ENCODE measurements at places on chromosomes 6 and 20.

DNA sequence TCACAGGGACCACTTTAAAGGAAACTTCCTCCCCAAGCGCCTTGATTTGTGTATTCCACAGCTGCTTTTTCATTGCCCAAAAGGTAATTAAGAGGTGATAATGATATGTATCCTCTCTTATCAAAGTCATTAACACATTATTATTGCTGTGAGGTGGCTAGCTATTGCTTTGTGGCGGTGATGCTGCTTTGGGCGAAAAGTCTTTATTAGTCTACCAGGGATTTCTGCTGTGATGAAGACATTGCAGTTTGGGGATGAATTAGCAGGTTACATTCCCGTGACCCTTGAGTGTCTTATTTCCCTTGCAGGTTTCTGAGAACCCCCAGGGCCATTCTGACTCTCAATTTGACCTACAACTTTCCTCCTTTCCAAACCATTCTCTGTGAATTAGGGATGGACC lies 143.4 kb upstream of the SOX4 start:
- no peak for DNase-seq

DNA sequence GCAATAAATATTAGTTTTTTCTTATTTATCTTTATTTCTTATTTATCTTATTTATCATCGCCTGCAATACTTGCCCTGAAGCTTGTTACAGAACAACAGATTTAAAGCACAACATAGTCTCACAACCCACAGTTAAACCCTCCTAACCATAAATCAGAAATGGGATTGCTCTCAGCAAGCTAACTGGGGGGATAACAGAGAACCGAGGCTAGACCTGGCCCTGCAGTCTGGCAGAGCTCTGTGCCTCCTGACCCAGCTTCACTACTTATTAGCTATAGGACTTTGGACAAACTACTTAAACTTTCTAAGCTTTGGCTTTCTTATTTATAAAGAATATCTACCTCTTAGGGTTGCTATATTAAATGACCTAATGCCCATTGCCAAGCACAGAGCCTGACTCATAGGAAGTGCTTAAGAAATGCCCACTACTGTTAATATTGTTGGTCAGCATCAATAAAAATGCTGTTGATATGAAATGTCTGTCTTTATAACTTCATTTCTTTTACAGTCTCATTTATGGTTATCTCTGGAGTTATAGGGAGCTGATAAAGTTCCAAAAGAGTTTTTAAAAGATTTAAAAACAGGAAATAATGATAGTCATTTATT lies 87.9 kb upstream of the BEND6 start:
- no peak for DNase-seq

GRCh38 chr6:118783931-118784550 lies 109.9 kb upstream of the ASF1A start:
- no peak for DNase-seq

- no peak for DNase-seq
Observed at GRCh38 chr6:89950879-89951391, 56.7 kb downstream of the GJA10 start.

DNA sequence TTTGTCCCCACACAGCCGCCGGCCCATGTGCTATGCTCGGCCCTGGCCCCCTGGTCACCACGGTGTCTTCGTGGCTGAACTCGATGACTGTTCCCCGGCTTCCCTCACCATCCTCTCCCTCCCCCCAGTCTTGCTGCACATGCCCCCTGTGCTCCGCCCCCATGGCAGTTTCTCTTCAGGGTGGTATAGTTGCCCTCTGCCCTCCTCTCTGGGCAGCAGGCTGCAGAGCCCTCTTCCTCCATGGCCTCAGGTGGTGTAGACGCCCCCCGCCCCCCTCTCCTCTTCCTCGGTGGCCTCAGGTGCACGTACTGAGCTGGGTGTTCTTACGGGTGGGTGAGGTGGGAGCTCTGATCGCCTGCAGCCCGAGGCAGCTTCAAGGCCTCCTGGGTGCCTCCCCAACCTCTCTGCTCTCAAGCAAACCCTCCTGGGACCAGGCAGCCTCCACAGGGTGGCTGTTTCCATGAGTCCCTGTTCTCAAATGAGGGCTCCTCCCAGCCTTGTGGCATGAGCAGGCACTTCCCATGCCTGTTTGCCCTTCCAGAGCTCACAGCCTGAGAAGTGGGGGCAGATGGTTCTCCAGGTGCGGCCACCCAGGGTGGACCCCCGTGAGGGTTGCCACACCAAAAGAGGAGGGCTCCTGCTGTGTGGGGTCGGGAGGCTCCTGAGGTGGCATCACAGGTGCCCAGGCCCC lies 24.8 kb downstream of the COL20A1 start:
- no peak for DNase-seq

GRCh38 chr20:45911486-45912343 lies at the start of gene PLTP:
PLTP (minus strand) TSS chr20:45912155; CDS start chr20:45911452, 703 bp downstream.
- no peak for DNase-seq

DNA sequence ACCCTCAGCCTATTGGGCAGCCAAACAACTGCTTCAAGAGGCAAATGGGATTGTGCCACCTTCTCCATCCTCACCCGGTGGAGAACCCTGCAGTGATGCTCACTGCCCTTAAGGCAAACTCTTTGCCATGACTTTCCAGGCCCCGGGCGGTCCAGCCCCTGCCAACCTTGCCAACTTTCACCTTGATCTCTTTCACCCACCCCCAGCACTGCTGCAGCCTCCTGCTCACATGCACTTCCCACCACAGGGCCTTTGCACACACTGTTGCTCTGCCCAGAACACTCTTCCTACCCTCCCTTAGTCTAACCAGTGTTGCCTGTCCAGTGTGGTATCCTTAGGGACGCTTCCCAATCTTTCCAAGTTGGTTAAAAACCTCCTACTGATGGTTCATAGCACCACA lies 221.1 kb downstream of the EYA2 start:
- DNase-seq = no peak

GRCh38 chr20:36886859-36887751 lies 11.2 kb downstream of the TLDC2 start:
- peak; percentile 95 for DNase-seq

DNA sequence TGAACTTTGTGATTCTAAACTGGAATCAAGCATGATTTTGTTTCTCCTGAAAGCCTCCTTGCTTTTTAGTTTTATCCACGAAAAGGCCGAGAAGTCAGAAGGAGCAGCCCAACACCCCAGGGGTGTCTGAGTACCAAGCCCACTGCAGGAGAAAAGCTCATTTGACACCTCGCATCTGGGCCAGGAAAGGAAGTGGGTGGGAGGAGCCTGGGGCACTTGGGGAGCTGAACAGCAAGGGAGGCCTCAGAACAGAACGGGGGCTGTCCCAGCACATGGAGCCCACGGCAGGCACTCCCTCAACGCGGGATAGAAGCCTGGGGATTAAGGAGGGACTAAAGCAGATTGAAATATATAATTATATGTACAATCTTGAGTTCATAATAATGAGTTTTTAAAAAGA lies 6.6 kb downstream of the KIF25 start:
- no peak for DNase-seq

GRCh38 chr20:57421253-57422220 lies 30.3 kb downstream of the RBM38 start:
- DNase-seq = no peak

- DNase-seq = peak; percentile 73
Observed at GRCh38 chr6:33279971-33280511, 3.1 kb downstream of the B3GALT4 start.

DNA sequence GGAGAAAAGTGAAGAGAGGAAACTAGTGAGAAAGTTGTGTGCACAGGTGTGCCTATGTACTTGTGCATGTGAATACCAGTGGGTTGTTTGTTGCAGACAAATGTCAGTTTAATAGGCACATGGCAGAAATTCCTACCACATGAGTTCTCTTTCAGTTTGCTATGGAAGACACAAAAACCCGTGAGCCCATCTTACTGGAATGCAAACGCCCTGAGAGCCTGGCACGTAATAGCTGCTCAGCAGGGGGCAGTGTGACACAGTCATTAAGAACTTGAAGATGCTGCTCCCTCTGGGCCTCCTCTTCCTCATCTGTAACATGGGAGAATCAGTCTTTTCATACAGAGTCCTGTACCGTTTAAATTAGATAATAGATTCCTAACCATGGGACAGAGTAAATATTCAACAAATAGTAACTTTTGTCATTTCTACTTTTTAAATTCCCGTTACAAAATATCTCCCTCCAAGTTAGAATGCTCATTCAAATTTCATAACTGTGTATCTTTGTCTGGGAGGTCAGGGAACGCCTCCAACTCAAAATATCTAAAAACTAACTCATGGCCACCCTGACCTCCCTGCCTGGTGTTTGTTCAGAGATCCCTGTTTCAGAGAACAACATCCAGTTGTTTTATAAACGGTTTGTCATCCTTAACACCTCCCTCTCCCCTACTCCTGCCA lies 802.9 kb downstream of the MAFB start:
- peak; percentile 85 for DNase-seq

GRCh38 chr20:50632236-50632635 lies 59.1 kb downstream of the RIPOR3 start:
- no peak for DNase-seq

GRCh38 chr6:57207872-57208271 lies 14.2 kb downstream of the RAB23 start:
- DNase-seq = no peak

GRCh38 chr20:34806255-34806654 lies 19.2 kb downstream of the NCOA6 start:
- no peak for DNase-seq

DNA sequence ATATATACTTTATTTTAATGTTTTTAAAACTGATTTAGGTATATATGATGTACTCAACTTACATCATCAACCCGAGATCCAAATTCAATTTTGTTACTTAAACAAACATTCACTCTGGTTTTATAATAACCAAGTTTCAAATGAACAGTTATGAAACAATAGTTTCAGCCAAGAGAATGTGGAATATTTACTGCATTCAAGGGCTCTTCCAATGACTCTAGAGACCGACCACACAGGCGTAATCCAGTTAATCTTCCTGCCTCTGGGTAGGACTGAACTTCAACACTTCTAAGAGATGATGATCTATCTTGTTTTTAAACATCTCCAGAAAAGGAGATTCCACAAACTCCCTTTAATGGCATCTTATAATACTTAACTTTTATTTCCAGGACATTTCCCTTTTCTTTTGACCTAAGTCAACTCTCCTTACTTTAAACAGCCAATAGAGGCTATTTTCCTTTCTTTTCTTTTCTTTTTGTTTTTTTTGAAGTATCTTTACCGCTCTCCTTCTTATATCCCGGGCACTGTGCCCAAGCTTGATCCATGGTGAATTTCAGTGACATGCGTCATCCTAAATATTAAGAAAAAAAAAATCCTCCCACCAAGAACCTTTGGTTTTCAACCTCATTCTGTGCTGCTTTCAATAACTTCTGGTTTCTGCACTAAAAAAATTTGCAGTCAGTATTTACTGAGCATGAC lies 110.1 kb downstream of the KIF13A start:
- DNase-seq = no peak

GRCh38 chr6:704046-704445 lies 11.1 kb upstream of the EXOC2 start:
- DNase-seq = no peak

GRCh38 chr6:10695086-10695657 lies 400 bp downstream of the PAK1IP1 start:
- DNase-seq = no peak

DNA sequence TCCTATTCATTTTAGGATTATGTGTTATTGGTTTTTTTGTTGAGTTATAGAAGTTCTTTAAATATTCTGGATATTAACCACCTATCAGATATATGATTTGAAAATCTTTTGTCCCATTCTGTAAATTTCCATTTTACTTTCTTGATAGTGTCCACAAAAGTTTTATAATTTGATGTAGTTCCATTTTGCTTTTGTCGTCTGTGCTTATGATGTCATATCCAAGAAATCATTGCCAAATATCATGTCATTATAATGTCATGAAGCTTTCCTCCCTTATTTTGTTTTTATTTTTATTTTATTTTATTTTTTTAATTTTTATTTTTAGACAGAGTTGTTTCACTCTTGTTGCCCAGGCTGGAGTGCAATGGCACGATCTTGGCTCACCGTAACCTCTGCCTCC lies 21.0 kb upstream of the NANP start:
- no peak for DNase-seq

DNA sequence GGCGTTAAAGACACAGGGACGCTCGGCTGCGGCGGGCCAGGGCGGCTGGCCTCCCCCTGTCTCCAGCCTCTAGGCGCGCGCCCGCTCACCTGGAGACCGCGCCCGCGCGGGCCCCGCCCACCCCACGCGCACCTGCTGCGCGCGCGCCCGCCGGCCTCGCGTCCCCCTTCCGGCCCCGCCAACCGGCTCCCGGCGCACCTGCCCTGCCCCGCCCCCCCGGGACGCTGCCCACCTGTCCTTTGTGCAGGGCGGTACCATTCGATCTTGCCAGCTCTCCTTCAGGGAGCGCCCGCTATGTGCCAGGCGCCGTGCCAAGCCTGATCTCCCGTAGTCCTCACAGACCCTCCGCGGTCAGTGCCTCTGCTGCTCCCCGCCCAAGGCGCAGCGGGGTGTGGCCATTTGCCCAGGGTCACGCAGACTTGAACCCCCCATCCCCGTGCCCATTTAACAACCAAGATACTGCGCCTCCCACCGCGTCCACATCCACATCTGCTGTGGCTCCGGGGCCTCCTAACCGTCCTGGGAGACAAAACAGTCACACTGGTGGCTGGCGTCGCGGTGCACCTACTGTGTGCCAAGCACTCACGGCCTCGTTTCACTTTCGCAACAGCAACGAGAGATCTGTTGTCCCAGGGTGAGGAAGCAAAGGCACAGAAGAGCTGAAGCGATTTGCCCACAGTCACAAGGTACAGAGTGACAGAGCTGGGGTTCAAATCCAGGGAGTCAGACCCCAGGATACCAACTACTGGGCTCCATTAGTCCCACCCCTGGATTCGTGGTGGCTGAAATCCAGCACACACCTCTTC lies 48.1 kb downstream of the NOL4L start:
- peak; percentile 78 for DNase-seq

- no peak for DNase-seq
Observed at GRCh38 chr6:90397929-90398674, 101.5 kb upstream of the BACH2 start.

GRCh38 chr6:40344566-40345167 lies 242.5 kb downstream of the LRFN2 start:
- no peak for DNase-seq

GRCh38 chr20:43949741-43950618 lies 35.3 kb downstream of the TOX2 start:
- DNase-seq = peak; percentile 71

- no peak for DNase-seq
Observed at GRCh38 chr6:151842816-151843215, 35.3 kb downstream of the ESR1 start.

- peak; percentile 72 for DNase-seq
Observed at GRCh38 chr6:56292505-56293181, 45.3 kb upstream of the COL21A1 start.

GRCh38 chr6:82260997-82261732 lies 13.6 kb upstream of the IBTK start:
- no peak for DNase-seq

DNA sequence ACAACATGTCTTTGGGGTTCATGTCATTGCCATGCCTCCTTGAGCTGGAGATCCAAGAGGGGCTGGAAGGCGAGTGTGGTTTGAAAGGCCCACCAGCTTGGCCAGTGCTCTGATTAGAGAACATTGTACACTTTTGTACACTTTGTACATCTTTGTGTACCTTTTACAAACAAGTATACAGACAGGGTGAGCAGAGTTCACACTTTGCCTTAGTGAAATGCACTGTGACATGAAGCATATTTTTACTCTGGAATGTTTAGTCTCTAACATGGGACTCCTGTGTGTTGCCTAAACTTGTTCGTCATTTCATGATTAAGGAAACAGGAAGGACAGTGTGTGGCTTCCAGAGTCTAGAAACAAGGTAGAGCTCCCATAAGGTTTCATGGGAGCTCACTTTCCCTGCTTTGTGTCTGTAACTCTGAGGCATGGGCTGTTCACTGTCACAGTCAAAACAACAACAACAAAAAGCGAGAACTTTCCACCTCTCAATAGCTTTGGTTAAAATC lies 225.8 kb upstream of the SOX4 start:
- DNase-seq = no peak

Data from HT-29 (cell line).